ENCODE measurements at places on chromosomes 1 and 21.

DNA sequence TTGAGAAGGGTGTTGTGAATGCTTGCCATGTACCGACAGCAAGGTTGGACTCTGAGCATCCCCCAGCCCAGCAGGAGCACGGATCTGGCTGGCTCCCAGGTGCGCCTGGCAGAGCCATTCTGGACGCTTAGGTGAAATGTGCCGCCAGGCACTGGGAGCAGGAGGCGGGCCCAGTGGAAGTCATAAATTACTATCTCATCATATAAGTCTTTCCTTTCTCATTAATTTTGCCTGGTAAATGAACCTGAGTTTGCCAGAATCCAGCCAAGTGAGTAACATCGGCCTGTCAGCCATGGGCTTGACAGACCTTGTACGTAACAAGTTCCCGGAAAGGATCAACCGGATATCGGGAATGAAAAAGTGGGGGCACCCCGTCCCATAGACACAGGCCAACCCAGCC lies 179.5 kb upstream of the ARHGEF16 start:
- DNase-seq = no peak

- no peak for DNase-seq
Measured at GRCh38 chr1:209183195-209183594, 400.3 kb upstream of the CAMK1G start.

- DNase-seq = no peak
Measured at GRCh38 chr1:171480035-171480434, 5.3 kb upstream of the PRRC2C start.

GRCh38 chr1:183323849-183324683 lies 94.1 kb downstream of the NMNAT2 start:
- DNase-seq = no peak

DNA sequence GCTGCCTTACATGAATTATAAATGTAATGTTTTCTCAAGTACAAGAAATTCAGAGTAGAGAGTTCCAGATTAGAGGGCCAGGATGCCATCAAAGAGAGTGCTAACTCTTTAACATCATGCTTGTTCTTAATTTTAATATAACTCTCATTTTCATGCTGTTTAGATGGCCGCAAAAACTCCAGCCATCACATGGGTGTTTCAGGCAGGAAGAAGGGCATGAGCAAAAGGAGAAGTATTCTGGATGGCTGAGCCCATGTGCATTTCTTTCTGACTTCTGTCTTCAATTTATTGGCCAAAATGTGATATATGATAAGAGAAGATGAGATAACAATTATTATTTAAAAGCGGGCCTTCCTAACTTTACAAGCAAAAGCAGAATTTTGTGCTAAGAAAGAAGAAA lies 1328.6 kb downstream of the MRPL39 start:
- no peak for DNase-seq

DNA sequence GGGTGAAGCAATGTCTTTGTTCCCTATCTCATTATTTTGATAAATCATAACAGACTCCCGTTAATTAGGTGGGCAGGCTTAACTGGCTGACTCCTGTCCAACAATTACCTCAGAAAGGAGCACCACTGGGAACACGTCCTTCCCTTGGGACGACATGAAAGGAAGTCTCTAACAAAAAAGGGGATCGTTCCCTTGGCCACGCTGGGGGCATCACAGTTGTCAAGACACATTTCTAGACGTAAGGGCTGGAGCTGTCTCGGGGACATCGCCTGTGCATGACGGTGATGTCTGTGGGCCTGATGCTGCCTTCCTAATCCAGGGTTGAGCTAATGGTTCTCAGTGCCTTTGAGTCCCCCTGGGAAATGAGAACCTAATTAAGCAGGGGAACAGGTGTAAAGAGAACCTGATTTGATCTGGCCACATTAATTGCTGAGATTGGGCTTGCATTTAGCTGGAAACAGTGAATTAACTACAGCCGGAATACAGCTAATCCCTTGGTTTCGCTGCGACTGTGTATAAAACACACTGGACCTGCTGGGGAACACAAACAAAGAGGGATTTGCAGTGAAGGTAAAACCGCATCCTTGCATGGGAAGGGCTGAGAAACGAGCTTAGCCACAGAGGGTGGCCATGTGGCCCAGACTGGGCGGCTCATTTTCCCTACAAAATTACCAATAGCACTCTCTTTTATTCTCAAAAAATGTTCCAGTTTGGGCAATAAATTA lies 111.8 kb downstream of the MRPS6 start:
- no peak for DNase-seq

DNA sequence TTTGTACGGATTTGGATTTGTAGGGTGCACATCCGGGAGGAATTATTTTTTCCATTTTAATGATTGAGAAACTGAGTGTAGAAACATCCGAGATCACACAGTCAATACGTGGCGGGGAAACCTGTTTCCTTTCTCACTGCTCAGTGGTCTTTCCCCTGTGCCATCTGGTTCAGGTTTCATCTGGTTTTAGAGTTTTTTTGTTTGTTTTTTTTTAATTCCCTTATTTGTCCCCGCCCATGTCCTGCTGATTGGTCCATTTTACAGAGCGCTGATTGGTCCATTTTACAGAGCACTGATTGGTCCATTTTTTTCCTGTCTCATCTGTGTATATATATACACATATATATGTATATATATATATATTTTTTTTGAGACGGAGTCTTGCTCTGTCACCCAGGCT lies 6.0 kb downstream of the TRPM2 start:
- DNase-seq = no peak

DNA sequence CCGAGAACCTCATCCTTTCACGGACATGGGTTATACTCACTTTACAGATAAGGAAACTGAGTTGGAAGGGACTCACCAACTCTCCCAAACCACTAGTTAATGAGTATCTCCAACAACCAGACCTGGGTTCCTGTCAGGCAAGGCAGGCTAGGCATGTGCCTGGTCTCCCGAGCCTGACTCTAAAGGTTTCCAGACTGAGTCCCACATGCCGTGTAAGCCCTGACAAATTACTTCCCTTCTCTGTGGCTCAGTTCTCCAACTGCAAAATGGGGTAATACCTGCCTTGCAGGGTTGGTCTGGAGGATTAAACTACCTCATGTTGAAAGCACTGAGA lies 34.3 kb downstream of the SSBP3 start:
- no peak for DNase-seq

All from amniotic stem cell (primary cell).